NCI-H1436 treated with DMSO at 0.1 percent for 48 hours (cell line): ENCODE measurements at places on chromosomes 5 and 9.

- DNase-seq, result no peak
Measured at GRCh38 chr9:88583901-88584596, 49.1 kb downstream of the NXNL2 start.

- no peak for DNase-seq
Measured at GRCh38 chr5:94941122-94941755, 322.8 kb downstream of the SLF1 start.

DNA sequence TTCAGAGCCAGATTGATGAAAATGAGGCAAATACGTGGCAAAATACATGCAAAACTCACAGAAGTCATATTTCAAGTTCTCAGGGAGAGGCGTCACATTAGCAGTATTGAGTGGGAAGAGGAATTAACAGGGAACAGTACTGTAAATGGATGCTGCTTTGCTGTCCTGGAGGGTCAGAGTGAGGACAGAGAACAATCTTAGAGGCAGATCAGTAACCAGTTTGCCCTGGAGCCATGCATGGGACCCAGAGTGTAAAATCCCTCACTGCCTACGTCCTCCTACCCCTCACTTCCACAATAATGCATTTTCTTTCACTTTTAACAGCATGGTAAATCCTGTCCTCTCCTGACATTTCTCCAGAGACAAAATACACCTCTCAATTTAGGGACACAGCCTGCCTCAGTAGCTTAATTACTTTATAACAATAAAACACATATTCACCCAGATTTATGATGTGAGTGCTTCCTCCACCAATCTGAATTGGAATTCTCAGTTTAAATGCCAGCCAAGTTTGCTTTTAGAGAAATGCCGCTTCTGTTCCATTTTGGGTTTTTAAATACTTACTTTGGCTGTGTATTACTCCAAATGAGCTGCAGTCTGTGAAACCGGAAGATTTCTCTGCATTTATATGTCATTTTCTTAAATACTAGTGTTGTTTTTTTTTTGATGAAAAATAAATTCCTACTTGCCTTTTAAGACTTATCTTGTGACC is 70.0 kb downstream of the LMNB1 start:
- DNase-seq, result no peak

DNA sequence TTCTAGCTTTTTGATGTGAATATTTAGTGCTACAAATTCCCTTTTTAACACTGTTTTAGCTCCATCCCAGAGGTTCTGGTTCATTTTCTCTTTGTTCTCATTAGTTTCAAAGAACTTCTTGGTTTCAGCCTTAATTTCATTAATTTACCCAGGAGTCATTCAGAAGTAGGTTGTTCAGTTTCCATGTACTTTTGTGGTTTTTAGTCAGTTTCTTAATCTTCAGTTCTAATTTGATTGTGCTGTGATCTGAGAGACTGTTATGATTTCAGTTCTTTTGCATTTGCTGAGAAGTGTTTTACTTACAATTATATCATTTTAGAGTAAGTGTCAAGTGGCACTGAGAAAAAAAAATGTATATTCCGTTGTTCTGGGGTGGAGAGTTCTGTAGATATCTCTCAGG is 240.1 kb upstream of the RASA1 start:
- DNase-seq, result no peak

GRCh38 chr5:100799166-100799565 is 103.9 kb downstream of the ST8SIA4 start:
- no peak for DNase-seq

GRCh38 chr9:131500377-131500776 is 2.3 kb upstream of the POMT1 start:
- DNase-seq, result no peak

DNA sequence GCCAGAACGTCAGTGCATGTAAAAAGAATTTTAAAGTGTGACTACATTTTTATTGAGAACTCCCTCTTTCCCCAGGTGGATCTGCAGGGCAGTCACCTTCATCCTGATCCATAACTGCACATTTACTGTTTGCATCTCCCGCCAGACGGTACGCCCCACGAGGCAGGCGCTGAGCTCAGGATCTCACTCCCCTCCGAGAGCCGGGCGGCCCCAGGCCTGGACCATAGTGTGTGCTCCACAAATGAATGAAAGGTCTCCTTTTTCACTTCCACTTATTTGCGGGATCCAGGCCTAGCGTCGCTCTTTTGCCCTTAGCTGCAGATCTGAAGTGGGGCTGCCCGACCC is 378 bp downstream of the DROSHA start:
- no peak for DNase-seq

DNA sequence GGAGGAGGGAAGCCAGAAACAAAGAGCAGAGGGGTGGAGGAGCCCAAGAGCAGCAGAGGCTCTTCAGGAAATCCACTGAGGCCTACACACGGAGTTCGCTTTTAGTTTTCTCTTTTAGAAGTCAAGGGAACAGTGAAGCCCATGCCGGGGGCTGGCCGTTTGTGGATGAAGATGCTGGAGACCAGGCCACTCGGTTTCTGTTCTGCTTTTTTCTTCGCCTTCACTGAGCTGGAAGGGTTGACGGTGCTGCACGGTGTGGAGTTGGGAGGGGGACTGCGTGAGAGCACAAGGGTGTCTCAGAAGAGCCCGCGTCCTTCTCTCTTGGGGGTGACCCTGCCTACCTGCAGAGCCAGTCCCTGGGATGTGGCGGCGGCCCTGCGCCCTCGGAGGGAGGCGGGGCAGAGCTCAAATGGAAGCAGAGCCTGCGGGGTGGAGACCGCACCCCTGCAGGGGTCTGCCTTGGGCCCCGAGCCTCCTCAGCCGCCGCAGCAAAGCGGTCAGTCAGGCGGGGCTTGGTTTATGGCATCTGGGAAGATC is 68.5 kb upstream of the CACNA1B start:
- DNase-seq, result no peak

- DNase-seq, result no peak
Measured at GRCh38 chr9:115442054-115442453, 324.1 kb upstream of the TNC start.

- no peak for DNase-seq
Measured at GRCh38 chr9:36029765-36030528, 6.8 kb upstream of the RECK start.

DNA sequence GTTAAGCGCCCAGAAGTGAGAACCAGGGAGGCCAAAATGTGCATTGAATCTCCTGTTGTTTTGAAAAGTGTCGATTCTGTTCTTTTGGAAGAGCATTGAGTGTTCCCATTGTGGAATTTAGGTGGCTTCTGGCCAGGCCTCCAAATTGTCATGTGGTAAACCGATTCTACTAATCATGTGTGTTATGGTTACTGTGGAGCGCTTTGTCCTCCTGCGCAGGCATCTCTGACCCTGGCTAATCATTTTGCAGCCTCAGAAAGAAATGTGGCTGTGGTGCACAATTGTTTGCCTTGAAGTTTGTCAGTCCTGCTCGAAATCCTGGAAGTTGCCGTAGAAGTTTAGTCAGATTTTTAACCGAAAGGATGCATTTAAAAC is 121.3 kb downstream of the RASGRF2 start:
- DNase-seq, result no peak

DNA sequence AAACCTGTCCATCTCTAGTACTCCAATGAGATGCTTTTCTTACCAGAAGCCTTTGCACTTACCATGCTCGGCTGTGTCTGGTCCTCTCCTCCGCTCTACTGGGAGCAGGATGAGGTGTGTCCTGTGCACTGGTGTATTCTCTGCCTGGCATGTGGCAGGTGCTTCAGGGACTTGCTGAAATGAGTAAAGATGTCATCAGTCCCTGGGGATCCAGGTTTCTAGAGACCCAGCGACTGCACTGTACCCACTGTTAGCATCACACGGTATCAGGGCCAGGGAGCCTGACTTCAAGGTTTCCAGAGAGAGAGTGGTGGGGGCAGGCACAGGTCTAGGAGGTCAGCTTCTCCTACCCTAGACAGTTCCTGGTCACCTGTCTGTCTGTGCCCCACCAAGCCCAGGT is 10.5 kb downstream of the PTTG1 start:
- no peak for DNase-seq

DNA sequence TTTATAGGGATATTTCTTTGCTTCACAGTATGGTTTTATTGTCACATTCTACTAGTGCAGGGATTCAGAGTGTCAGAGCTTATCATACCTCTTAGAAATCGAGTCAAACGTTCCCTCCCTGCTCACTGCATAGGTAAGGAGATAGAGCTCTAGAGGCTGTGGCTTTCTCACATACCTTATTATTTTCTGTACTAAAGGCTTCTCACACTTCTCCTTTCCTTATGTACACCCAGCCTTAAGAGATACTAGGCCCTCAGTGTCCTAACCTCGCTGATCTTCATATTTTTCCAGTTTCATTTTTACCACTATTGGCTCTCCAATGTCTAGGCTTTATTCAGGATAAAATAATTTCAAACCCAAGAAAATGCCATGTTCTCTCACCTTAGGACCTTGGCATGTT is 297.3 kb upstream of the RIOK2 start:
- DNase-seq, result no peak

GRCh38 chr9:92737611-92738299 is 26.9 kb downstream of the BICD2 start:
- DNase-seq, result no peak

- no peak for DNase-seq
Measured at GRCh38 chr5:180535573-180535972, 41.4 kb downstream of the CNOT6 start.

- no peak for DNase-seq
Measured at GRCh38 chr9:89609426-89610006, 4.7 kb downstream of the GADD45G start.

GRCh38 chr9:130187523-130187846 is 15.3 kb downstream of the NCS1 start:
- no peak for DNase-seq

GRCh38 chr5:55713871-55714270 is 1.7 kb upstream of the SLC38A9 start:
- no peak for DNase-seq

- no peak for DNase-seq
Measured at GRCh38 chr9:125985998-125986655, 239.0 kb downstream of the PBX3 start.

DNA sequence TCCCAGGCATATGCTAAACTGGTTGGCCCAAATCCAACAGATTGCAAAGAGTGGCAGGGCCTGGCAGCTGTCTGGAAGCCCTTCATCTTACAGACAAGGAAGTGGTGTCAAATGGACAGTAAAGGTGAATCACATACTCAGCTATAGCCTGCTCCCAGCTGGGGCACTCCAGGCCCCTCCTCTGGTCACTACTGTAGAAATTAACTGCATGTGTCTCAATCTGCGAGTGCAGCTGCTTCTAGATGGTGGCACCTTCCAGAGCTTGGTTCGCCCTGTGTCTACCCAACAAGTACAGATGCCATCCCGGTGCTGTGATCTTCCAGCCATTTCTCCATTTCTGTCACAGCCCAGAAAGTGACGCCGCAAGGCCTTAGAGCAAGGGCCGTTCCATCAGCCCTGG is 50.2 kb downstream of the OTULIN start:
- no peak for DNase-seq

- DNase-seq, result no peak
Measured at GRCh38 chr9:36325081-36325828, 67.0 kb upstream of the GNE start.

GRCh38 chr9:121313458-121314152 is 45.6 kb downstream of the GSN start:
- no peak for DNase-seq

- no peak for DNase-seq
Measured at GRCh38 chr9:92402826-92403745, 1.3 kb downstream of the OGN start.

GRCh38 chr9:131919216-131919615 is 160.5 kb downstream of the MED27 start:
- no peak for DNase-seq

GRCh38 chr5:173268750-173269432 is 33.9 kb upstream of the NKX2-5 start:
- no peak for DNase-seq

- no peak for DNase-seq
Measured at GRCh38 chr9:86801246-86801645, 146.1 kb downstream of the GAS1 start.

GRCh38 chr9:109639674-109640579 is 140.1 kb upstream of the PALM2AKAP2 start:
- DNase-seq, result peak; percentile 47

DNA sequence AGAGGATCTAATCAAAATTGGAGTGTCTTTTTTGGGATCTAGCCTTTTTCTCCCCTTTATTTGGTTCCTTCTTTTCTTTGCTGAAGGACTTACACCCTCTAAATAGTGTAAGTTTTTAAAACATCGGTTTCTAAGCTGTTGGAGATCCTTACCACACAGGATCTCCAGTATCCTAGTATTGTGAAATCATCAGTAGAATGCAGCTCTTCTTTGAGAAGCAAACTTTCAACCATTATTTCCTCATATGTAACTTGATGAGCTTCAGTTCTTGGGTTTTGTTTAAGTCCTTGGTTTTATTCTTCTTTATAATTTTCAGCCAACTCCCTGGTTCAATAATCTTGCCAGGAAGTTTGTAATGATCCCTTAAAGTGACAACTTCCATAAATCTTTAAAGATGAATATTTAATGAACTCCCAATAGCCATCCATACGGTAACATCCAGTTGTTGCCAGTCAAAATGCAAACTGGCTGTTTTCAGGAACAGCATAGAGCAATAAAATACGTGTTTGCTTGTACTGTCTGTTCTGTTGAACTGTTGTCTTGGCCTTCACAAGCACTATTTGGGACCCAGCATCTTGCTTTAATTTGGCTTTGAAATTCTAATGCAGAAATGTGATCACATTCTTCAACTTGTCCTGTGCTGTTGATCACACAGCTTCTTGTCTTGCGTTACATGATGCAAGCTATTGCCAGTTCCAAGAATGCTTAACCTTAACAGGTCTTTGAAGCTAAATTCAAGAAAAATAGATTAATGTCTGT is 34.8 kb upstream of the TTC23L start:
- DNase-seq, result no peak

- no peak for DNase-seq
Measured at GRCh38 chr5:28391277-28391676, 1352.9 kb upstream of the CDH9 start.

DNA sequence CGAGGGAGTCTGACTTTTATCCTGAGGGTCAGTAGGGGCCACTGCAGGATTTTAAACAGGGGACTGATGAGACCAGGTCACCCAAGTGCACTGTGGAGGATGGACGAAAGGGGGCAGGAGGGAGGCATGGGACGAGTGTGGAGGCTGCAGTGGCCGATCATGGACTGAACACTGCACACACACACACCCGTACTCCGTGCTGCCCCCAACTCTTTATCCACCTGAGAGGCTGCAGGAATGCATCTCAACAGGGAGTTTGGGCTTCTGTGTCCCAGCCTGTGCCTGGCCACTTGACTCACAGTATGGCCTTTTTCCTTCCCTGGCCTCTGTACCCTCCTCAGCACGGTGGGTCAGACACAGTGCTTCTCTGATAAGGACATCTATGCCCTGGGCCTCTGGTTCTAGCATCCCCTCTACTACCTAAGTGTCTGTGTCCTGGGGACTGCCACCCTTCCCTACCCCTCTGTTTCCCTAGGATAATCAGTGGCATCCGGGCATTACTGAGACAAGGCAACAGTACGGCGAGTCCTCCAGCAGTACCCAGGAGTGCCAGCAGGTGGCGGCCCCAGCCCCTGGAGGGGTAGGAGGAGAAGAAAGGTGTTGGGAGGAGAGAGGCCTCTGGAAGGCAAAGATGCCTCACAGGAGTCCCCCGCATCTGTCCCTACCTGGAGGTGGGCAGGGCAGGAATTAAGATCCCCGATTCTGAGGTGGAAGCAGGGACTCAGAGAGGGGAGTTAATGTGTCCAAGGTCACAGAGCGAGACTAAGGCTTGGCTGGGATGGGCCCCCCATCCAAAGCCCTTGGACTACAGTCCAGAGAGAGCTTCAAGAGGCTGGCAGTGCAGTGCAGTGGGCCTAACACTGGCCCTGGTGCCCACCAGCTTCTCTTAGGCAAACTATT is 5.1 kb upstream of the CDX1 start:
- DNase-seq, result no peak
